ENCODE measurements at places on chromosomes 12 and 14.

DNA sequence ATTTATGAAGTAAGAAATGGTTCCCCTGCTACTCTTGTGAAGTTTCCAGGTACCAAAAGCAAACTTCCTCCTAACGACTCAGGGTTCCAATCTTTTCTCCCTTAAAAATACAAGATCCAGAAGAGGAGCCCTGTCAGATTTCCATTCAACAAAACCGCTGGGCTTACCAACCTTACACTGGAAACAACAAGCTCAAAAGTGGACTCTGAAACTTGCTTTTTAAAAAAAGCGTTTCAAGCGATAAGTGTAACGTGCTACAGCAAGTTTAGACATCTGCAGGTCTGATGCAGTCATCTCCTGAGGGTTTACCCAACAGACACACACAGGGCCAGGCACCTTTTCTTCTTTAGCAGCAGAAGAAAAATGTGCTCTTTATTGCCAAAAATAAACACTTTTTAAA is 6.9 kb upstream of the CREBL2 start:
- DNase-seq: no peak

DNA sequence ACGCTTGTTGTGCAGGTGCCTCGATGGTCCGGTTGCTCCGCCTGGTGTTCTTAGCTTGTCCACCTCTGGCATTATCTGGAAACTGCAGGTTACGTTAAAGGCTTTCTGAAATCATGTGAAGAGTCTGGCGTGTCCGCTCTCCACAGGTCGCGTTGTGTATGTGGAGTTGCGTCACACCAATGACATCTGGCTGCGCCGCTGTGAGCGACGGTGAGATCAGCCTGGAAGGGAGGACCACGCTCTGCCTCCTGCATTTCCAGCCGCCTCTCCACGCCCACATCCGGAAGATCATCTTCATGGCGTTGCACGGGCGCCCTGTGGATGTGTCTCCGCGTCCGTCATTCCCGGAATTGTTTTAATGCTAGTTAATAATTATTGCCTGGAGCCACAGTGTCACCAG is 50.6 kb upstream of the GALNT9 start:
- DNase-seq: no peak

GRCh38 chr12:64699504-64700115 is 59.6 kb downstream of the GNS start:
- no peak for DNase-seq

DNA sequence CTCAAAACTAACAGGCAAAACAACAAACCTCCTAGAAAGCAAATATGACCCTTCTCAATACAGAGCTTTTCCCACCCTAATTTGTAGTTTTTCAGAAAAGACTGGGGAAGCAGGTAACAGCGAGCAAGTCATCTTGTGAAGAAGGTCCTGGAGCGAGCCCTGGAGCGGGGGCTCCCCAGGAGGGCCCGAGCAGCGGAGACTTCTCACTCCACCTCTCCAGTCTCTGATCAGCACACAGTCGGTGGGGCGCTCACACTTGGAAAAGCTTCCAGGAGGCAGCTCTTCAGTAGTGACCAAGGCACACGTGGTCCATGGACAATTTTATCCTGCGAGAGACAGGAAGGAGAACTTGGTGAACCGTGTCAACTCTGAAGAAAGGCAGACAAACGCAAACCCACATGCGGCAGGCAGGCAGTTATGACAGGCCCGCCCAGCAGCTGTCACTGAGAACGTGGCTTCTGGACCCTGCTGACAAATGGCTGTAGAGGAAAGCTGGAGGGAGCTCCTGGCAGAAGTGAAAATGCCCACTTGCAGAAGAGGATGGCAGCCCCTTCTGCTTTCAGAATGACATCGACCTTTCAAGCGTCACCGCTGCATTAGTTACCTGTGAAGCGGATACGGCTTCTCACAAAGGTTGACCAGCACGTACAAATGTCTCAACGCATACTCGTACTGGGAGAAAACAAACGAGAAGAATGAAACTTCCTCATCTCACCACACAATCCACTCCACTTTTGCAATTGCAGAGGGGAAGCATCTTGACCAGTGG is 44.2 kb downstream of the LGMN start:
- DNase-seq: no peak

- DNase-seq: no peak
These were observed 1136.7 kb downstream of the TMEM121 start for GRCh38 chr14:106662936-106663550.

- DNase-seq: no peak
These were observed 305.4 kb downstream of the PCNX1 start for GRCh38 chr14:71212683-71213107.

- no peak for DNase-seq
These were observed 882.4 kb downstream of the DIO2 start for GRCh38 chr14:79328863-79329262.

- no peak for DNase-seq
These were observed 28.7 kb downstream of the CCDC85C start for GRCh38 chr14:99575043-99576023.

DNA sequence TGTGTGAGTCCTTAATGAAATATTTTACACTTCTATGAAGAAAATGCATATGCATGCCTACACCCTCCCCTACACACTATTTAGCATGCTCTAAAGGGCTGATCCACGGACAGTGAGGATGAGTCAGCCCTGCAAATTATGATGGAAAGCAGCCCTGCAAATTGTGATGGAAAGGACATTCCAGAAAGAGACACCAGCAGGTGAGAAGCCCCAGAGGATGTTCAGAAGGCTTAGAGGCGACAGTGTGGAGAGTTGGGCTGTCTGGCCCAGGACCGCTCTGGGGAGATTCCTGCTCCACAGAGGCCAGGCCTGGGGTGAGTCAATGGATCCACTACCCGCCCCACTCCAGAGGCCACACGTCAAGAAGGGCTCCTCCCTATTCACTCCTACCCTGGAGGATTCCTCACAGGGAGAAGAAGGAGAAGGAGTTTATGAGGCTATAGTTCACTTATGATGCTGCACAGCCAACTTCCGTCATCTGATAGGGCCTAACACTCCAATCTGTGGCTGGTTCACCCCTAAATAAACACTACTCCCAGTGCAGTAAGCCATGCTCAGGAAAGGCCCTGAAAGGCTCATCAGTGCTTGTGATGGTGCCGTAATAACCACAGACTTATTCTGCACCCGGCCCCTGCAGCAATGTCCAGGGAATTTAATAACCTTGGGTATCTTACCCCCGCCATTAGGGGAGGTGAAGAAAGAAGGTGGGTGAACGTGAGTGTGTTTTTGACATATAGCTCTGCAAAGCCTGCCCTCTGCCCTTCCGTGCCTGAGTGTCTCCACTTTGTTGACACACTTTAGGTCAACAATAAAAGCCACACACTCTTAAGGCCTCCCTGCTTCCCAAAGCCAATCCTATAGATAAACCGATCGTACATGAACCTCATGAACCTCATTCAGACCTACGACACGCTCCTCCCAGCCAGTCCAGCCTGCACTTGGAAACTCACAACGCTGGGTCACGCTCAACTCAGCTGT is 46.4 kb downstream of the CLMN start:
- no peak for DNase-seq

DNA sequence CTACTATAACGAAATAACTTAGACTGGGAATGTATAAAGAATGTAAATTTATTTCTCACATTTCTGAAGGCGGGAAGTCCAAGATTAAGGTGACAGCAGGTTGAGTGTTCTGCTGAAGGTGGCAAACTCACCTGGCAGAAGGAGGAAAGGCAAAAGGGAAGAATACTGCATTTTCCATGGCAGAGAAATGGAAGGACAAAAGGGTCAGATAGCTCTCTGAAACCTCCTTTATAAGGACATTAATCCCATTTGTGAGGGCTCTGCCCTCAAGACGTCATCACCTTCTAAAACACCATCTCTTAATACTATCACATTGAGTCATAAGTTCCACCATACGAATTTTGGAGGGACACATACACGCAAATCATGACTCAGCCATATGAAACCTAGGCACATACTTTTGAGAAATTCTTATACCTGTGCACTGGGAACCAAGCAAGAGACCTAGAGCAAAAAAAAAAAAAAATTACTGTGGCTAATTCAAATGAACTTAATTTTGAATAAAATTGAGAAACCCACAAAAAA is 1669.3 kb upstream of the FLRT2 start:
- DNase-seq: no peak

- DNase-seq: no peak
These were observed 116.0 kb downstream of the PRICKLE1 start for GRCh38 chr12:42473561-42473960.

GRCh38 chr14:86430853-86431252 is 900.9 kb downstream of the FLRT2 start:
- DNase-seq: no peak

DNA sequence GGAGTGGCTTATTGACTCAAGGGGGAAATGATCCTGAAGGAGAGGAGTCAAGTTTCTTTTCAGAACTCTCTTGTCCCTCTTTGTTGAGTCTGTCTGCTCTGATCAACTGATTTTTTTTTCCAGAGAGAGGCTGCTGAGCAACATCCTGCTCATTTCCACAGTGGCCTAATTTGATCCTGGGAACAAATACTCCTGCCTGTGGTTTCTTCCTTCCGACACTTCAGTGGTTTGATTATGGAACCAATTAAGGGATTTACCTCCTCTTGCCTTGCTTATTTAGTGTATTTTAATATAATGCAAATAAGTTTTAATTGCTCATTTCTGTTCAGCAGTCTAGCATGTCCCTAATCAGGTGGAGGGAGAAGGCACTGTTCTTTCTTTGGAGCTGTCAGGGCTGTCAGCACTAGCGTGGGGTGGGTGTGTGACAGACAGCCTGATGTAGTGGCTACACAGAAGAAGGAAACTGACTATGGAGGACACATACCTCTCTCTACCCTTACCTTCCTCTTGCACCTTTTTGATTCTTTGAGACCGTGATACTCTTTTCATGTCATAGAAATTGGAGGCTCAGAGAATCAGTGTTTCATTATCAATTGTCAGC is 344.9 kb upstream of the STXBP6 start:
- DNase-seq: no peak

DNA sequence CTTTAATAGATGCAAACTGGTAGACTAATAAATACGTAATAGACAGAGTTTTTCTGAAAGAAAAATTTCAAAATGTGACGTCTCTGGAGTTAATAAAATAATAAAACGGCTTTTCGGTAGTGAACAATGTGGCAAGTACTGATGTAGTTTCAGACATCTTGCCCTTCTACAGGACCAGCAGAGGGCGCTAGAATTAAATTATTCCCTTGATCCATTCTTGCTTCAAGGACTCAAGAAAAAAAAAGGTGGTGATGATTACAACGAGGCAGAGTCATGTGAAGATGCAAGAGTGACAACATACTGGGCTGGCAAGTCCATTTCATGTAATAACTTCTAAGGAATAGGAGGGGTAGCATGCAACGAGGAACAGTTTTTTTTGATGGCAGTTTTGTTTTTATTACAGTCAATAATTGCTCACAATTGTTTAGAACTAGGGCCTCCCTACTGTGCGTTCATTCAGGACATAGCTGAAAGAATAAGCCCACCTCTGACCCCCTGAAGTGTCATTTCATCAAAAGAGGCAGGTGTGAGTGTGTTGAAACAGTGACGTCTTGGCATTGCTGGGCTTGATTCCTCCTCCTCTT is 101.0 kb upstream of the GZMB start:
- peak; percentile 56 for DNase-seq

GRCh38 chr14:99568567-99569560 is 35.1 kb downstream of the CCDC85C start:
- no peak for DNase-seq

GRCh38 chr14:50389668-50390441 is 6.8 kb downstream of the CDKL1 start:
- no peak for DNase-seq

DNA sequence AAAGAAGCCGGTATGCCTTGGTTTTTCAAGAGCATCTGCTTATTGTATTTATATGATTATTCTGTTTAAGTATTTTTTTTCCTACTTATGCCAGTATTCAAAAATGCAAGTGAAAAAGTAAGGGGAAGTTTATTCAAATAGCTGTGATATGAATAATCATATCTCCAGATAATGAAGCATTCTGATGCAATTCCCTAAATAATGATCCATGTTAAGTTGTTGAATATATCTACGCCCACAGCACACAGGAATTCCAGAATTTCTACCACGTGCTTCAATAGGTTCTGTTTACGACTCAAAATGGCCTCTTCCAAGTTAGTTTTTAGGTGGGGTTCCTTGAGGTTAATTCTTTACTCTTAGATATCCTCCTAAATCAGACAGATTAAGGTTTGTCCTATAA is 208.3 kb downstream of the NAV3 start:
- DNase-seq: no peak

DNA sequence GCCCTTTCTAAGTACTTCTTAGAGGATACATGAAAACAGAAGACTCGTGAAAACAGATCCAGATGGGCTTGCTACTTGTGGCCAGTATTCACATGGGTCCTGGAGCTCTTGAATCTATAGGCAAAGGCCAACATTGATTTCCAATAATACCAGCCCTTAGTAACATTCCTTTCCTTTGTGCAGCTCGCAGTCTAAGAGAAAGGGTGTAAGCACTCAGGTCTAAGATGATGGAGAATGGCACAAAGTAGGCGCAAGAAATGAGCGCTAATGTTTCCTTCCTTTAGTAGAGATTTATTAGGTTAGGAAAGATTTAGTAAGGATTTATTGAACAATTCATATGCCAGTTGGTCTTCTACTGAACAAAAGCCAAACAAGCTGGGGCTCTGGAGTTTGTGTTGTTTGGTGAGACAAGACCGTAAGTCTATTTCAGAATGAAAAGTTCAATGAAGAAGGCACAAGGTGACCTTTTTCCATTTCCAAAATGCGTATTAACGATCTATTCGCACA is 525 bp downstream of the RNU6-8 start:
- DNase-seq: no peak

GRCh38 chr14:47539031-47539461 is 136.4 kb downstream of the MDGA2 start:
- DNase-seq: no peak

DNA sequence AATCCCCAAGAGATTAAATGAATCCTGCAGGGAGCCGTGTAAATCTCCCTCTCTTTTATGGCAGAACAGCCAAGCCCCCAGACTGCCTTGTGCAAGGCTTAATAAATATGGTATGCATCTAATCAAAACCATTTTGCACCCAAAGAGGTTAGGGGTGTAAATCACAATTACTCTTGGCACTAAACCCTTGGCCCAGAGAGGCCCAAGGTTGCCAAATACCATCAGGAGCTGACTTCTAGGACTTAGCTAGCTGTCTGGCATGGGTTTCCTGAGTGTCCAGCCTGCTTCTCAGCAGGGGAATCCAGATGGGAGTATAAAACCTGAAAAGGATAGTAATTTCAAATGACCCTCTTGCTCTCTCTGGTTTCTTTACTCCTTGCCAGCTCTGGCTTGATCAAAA is 610.4 kb downstream of the MED13L start:
- DNase-seq: no peak

GRCh38 chr14:44700694-44701093 is 193.6 kb upstream of the FSCB start:
- no peak for DNase-seq

- no peak for DNase-seq
These were observed 9.2 kb downstream of the KMT2D start for GRCh38 chr12:49051373-49051764.

GRCh38 chr14:74267588-74267987 is 28.3 kb downstream of the VSX2 start:
- DNase-seq: no peak

Measured in stimulated activated effector memory CD8-positive, alpha-beta T cell treated with anti-CD3 and anti-CD28 coated beads, Interleukin-12 subunit alpha, Interleukin-12 subunit beta, amount 100 ng/mL, for 72 hours (primary cell).